ENCODE measurements at places on chromosomes 12 and 14.
A peak's percentile ranks its signal among the peaks of the same experiment; 100 is the strongest.

DNA sequence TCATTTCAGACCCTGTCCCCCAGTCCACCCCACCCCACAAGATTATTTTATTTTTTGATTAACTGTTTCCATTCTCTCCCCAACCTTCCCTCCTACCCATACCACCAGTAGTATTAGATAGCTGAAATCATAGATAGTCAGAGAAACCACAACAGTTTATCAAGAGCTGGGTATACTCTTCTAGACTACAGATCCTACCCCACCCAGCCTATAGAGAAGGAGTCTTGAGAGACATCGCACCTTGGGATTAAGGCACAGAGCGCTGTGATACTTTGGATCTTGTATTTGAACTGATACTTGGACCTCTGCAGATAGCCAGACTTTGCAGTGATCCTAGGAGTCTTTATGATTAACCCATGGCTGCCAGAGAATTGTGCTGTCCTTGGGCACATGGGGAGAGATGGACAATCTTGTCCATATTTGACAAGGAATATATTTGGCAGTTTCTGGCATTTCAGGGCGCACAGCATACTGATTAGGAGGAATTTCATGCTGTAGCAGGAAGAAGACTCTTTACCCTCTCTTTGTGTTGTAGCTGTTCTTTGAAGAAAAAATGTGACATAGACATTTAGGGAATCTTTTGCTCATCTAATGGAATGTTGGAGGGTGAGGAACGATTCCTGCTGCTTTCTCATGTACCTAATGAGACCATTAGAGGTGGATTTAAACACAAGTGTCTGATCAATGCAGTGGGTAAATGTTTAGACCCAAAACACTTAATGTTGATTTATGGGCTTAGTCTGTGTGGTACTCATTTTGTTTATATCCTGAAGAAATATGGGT lies 982 bp downstream of the RBMS2 start:
- no peak for DNase-seq

GRCh38 chr12:753611-754472 lies 1.5 kb downstream of the WNK1 start:
- no peak for DNase-seq

GRCh38 chr12:17134315-17134714 lies 528.4 kb upstream of the LMO3 start:
- no peak for DNase-seq

DNA sequence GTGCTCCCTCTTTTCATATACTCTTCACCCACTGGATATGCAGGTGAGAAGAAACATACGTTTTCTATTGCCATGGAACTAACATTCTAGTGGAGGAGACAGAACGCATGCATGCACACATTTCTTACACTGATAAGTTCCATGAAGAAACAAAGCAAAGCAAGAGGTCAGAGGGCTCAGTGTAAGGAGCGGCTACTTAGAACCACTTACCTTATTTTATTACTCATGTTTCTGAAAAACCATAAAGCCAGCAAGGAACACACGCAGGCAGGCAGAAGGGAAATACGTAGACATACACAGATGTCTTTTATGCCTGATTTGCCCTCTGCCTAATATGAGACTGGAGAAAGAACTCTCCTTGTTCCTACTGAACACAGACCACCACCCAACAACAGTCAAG lies 362.9 kb downstream of the TMEM132D start:
- DNase-seq, result no peak

GRCh38 chr12:88836156-88836555 lies 255.9 kb upstream of the KITLG start:
- DNase-seq, result no peak

GRCh38 chr12:49961111-49961922 lies at the start of gene AQP5:
TSS of gene AQP5 (plus strand) at chr12:49961872. CDS start at chr12:49962018, 146 bp downstream.
- DNase-seq, result no peak

DNA sequence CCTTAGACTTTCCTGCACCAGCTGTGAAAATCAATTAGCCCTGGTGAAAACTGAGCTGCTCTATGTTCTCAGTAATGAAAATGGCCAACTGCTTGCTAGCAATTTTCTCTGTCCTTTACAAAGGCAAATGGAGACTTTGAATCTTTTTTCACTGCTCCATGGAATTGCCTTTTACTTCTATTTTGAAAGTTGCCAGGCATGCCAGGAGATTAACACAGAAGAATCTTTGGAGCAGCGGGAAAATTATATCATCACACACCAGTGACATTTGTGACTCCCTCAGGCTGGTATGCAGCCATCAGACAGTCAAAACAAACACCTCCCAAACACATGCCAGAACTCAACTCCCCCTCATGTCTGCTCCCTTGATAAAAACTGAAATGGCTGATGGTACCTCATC lies 872.0 kb upstream of the FLRT2 start:
- DNase-seq, result no peak

DNA sequence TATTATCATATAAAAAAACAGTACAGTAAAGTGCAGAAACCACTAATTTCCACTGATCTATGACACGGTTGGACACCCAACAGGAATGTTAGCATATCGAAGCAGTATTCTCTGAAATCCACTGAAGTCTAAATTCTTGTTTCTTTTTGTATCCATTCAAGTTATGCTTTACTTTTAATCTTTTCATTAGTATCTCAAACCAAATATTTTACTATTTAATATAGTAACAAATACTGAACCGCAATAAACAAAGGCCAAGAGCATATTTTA lies 41.1 kb downstream of the ATXN2 start:
- no peak for DNase-seq

- DNase-seq, result peak; percentile 78
These were observed 49.8 kb downstream of the CCDC85C start for GRCh38 chr14:99554184-99554583.

GRCh38 chr12:11684393-11684792 lies 34.9 kb downstream of the ETV6 start:
- no peak for DNase-seq

GRCh38 chr12:4858386-4858785 lies 51.3 kb upstream of the KCNA1 start:
- peak; percentile 21 for DNase-seq

DNA sequence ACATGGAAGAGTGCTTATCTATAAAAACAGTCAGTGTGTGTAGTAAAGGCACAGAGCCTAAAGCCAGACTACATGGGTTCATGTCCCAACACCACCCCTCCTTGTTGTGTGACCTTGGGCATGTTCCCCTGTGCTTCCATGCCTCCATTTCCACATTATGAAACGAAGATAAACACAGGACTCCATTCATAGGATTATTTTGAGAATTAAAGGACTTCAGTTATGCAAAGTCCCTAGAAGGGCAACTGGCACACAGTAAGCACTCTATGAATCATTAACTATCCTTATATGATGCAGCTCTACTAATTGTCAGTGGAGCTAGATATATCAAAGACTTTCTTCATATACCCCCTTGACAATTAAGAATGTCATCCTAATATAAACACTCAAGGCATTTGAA lies 17.8 kb downstream of the IFNG-AS1 start:
- DNase-seq, result no peak

DNA sequence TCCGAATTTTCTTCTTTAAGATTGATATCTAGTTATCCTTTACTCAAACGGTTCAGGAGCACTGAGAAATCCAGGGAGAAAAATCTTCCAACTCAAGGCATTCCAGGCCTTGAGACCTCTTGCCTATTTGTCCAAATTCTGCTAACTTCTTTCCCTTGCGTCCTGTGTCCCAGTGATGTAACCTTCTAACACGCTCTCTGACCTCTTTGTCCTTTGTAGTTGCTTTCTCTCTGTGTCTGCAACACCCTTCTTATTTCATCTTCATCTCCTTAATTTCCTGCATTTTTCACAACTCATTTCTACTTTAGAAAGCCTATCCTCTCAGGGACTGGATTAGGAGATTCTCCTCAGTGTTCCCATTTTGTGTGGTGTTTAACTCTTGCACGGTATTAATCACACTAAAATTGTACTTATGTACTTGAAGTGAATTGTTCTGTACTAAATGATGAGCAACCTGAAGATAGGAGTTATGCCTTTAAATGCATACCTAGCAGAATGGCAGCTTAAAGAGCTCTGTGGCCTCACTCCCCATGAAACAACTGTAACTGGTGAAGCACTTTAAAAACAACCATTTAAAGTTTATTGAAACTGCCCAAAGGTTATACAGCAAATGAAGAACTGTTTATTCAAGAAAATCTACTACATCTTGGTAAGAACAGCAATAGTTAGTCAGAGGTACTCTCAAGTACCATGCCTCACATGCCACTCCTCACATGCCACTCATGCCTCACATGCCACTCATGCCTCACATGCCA lies 7.4 kb upstream of the SNAPC1 start:
- DNase-seq, result no peak

DNA sequence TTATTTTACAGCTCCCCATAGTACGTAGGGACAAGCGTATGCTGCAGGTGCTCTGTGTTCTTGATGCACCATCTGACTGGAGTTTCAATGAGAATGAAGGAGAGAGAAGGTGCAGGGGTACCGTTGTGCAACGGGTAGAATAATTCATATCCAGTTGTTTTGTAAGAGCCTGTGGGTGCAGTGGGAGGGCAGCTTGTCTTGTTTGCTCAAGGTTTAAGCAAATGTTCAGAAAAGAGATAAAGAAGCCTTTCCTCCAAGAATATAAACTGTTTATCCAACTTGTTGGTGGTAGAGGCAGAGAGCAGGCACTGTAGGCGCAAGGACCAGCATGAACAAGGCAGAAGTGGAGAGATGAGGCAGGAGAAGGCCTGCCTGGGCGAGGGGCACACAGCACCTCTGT lies 64.2 kb downstream of the ADCK1 start:
- no peak for DNase-seq

DNA sequence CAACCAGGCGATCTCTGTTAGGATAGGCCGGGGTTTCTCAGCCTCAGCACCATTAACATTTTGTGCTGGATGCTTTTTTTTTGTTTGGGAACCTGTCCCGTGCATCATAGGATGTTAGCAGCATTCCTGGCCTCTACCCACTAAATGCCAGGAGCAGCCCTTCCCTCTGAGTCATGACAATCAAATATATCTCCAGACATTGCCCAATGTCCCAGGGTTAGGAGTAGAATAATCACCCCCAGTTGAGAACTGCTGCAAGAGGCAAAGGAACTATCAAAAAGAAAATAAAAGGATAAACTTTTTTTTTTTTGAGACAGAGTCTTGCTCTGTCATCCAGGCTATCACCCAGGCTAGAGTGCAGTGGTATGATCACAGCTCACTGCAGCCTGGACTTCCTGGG lies 76.0 kb downstream of the ACACB start:
- DNase-seq, result no peak

DNA sequence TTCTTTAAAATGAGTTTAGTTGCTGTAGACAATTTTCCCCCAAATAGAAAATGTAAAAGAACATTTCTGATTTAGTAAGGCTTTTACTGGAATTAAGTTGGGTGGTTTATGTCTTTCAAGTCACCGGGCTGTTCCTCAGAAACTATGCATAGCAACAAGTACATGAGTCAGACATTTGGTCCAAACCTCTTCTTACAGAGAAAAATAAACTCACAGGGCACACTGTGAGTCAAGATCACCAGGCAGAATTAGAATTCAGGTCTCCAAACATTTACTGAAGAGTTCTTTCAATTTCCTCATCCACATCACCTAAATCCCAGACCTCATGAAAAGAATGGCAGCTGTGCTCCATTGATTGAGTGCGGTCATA lies 476.1 kb upstream of the SOX5 start:
- DNase-seq, result no peak

DNA sequence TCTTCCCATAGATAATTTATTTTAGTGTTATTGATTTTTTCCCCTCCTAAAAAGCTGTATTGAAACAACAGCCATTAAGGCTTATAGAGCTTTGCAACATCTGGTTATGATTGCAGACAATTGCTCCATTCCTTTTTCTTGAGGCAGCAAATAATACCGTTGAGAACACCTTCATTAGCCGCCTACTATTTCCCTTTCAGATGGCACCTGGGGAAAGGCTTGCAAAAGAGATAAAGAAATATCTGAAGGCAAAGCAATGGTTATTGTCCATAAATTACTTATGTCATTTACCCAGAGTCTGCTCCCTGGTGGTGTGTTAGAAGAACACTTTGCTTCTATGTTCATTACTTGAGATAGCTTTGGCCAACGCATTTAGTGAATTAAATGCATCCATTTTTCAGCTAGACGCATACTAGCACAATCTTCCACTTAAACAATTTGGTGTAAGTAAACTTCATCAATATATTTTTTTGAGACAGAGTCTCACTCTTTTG lies 377.8 kb downstream of the KCNH5 start:
- no peak for DNase-seq

DNA sequence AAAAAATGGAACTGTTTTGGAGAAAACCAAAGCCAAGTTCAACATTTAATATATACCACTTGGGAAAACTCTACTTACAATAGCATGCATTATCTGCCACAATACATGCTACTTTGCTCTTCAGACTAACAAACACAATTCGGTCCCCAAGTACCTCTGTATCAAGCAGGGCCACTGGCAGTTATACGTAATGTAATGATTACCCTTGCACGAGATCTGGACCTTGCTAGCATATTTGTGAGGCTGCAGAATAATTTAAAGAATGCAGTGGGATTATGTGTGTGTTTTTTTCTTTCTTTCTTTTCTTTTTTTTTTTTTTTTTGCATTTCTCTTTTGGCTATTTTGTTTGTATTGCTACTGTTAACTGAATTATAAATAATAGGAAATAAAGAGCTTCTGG lies 22.8 kb upstream of the PYGL start:
- no peak for DNase-seq

DNA sequence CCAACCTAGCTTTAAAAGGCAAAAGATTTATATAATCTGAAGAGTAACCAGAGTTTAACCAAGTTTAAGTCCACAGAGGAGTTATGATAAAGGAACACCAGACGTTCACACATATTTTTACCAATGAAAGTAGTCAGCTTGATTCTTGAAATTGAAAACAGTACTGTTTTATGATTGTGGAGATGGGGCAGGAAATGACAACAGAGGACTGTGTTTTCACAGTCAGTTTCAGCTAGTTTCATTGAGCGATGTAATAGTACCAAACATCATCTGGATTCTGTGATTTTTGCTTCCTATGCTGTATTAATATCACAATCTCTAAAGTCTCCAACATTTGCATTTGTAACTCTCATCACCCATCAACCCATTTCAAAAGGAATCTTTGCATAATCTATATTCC lies 34.2 kb upstream of the SLC6A15 start:
- DNase-seq, result no peak

DNA sequence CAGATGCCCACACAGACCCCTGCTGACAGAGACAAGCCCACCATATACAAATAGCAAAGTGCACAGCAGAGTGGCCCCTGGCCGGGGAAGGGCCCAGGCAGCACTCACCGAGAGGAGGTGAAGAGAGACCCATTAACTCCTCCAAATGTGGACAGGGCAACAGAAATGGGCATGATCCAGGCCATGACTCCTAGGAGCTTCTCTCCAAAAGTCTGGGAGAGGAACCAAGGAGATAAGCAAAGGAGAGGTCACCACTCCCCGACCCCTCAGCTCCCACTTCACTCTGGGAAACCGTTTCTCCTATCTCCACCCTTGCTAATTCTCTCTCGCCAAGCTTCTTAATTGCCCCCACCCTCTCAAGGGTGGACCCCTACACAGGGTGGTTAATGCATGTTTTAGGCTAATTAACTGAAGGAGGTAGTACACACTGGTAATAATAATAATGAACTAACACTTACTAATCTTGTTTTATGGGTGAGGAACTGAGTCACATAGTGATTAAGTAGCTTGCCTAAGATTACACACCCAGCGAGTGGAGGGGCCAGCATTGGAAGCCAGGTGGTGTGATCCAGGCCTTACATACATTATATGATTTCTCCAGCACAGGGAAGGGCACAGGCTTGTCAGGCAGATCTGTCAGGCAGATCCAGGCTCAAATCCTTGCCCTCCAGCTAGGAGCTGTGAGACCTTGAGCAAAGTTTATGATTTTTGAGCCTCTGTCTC lies 18.9 kb upstream of the CEBPE start:
- no peak for DNase-seq
